NCI-H524 treated with DMSO at 0.1 percent for 48 hours (cell line): ENCODE measurements at places on chromosomes 2 and 18.

DNA sequence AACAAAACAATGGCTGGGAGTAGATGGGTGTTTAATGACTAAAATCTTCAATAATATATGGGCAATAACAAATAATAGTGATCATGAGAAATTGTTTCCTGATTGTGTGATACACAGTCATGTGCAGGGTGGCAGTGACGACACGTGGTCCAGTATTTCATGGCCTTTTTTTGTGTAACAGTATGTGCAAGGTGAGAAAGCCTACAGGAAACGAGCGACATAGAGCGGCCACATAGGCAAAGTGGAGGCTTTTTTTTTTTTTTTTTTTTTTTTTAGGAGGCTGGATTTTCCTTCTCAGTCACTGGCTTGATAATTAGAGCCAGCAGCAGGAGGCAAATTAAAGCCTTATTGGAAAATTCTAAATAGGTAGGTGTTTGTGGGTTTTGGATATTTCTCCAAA lies 123.7 kb downstream of the MYO3B start:
- no peak for DNase-seq

GRCh38 chr18:68833756-68834155 lies 35.9 kb downstream of the CCDC102B start:
- DNase-seq = no peak

GRCh38 chr2:189402932-189403331 lies 38.3 kb upstream of the WDR75 start:
- DNase-seq = no peak

GRCh38 chr2:37623971-37624900 lies 47.2 kb downstream of the CDC42EP3 start:
- no peak for DNase-seq

DNA sequence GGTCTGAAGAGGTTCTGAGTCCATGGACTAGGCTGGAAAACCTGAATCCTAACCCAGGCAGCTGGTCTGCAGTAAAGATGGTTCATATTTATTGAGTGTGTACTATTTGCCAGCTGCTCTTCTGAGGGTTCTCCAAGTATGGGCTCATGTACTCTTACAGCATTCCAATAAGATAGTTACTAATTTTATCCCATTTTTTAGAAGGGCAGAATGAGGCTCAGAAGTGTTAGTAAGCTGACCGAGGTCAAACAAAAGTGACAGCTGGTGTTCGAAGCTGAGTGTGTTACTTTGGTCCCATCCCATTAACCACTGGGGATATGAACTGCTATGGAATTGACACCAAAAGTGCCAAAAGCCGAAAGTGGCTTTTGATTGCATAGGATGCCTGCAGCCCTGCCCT lies 76.9 kb downstream of the CABLES1 start:
- no peak for DNase-seq
